ENCODE measurements at places on chromosomes 2 and 18.

DNA sequence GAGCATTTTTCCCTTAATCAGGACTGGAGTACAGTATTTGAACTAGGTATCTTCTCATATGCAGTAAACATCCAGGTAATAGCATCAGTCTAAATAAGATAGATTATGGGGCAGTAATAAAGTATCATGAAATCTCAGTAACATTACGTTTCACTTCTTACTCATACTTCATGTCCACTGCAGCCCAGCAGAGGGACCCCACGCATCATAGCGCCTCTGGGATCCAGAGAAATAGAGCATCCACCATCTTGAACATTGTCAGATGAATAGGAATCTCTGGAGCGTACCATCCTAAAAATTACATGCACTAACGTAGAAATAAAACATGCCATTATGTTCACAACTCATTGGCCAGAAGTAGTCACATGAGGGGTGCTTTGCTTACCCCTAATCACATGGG lies 499.0 kb downstream of the CPS1 start:
- DNase-seq: no peak

DNA sequence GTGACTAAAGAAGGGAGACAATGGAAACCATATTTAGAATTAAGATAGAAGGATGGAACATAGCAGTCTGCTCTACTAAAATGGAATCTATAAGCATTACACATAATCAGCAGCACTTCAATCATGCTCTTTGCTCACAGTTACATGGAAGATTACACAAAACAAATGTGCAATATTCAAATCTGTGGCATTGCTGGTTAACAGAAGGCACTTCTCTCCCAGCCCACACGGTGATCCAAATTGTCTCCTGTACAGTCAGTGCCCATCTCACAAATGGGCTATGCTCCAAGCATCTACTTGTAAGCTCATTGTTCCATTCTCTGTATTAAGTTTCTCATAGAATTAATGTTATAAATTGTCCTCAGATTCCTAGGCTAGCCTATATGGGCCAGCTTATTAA lies 716.6 kb downstream of the NRXN1 start:
- DNase-seq: no peak

DNA sequence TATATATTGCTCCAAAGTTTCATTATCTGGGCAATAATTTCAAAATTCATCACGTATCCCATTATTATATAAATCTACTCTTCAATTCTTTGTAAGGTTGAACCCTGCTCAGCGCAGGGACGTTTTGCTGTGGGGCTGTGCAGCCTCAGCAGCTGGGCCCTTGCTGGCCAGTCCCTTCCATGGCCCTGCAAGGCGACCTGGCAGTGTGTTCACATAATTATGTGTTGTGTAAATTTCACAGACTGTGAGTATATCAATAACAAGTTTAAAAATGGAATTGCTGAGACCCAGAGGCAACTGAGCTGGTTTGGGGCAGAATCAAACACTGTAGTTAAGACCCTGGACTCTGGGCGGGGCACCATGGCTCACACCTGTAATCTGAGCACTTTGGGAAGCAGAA lies 16.1 kb upstream of the MAL start:
- DNase-seq: no peak

GRCh38 chr2:138030459-138030858 lies 66.2 kb downstream of the HNMT start:
- no peak for DNase-seq

- no peak for DNase-seq
Measured at GRCh38 chr18:75408554-75409506, 18.7 kb downstream of the SMIM21 start.

DNA sequence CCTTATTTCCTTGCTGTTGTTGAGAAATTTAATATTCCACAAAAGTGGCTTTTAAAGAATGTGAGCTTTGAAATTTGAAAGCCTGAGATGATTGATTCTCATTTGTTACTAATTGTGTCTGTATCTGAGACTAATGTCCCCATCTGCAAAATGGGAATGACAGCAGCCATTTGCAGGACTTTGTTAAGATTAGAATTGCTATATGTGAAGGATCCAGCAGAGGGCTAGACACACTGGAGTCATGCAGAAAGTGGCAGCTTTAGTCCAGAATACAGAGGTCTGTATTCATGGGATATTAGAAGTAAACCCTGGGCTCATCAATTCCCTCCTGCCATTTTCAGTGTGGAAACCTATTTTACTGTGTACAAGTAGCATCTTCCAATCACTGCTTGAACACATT lies 296.5 kb upstream of the GYPC start:
- no peak for DNase-seq

- no peak for DNase-seq
Measured at GRCh38 chr2:60633615-60634014, 80.2 kb upstream of the BCL11A start.

Data from activated T-helper 9 cell treated with anti-CD3 and anti-CD28 coated beads, Interleukin-2, amount 50 U/mL, for 16 hours (primary cell).